Activated CD4-positive, alpha-beta T cell treated with anti-CD3 and anti-CD28 coated beads, Interleukin-2, amount 50 U/mL, for 48 hours (primary cell): ENCODE measurements at places on chromosomes 2 and 18.

DNA sequence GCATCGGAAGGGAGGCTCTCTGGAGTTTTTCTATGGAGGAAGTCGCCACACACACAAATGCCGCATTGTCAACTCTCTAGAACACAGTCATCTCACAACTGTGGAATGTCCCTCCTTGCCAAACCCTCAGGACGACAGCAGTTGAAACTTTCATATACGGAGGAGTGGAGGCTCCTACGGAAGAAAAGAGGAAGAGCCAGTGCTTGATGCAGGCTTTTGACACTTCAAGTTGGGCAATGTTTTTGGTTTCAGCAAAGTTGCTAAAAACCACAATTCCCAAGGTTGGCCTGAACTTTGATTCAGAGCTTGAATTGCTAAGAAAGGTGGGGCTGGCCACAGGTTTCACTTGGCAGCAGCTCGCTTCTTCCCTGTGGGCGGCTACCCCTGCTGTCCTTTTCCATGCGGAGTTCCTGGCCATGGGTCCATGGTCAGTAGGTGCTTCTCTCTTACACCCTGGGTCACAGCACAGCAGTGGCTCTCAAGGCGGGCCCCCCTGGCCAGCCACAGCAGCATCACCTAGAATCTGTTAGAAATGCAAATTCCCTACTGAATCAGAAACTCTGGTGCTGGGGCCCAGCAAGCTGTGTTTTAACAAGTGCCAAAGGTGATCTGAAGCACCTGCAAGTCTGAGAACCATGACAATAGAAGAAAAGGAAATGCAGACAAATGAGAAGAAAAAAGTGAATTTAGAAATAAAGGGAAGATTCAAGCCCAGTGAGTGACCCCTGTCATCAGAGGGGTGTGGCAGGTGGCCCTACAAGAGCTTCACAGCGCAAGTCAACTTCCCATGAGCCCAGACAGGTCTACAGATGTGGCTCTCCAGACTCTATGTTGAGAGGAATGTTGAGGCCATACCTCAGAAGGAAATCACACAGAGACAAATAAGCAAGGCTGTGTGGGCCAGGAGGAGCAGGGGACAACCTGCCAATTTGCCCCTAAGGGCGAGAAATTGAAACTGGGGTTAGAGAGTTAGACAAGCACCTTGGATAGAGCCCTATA, 856.4 kb downstream of the RNF144A start:
- DNase-seq, result peak; percentile 49

DNA sequence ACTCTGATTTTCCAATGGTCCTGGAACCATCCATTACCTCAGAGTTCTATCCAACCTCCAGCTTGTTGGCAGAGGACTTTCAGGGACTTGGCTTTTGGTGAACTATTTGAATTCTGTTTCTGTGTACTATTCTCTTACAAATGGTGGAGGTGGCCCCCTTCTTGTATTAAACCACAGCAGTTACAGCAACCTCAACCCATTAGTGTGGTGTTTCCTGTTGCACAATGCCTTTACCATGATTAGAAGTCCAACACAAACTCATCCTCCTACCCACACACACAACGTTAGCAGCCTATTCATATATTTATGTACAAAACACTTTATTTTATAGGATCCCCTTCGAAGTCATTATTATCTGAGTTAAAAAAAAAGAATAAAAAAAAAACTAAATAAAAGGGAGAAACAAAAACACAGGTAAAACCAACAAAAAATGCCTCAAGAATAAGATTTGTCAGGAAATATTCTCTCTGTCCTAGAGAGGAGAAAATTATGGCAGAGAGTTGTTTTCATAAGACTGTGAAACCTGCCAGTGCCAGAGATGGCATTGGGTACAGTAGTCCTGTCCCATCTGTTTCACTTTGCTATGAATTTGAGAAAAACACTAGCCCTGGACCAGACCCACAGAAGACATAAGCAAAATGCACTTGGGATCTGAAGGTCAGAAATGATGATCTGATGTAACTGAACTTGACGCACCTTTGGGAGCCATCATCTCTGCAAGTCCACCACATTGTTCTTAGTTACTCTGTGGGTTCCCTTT, 1896.0 kb upstream of the PIK3C3 start:
- no peak for DNase-seq

- no peak for DNase-seq
Observed at GRCh38 chr2:224134003-224134734, 95.1 kb upstream of the SERPINE2 start.

DNA sequence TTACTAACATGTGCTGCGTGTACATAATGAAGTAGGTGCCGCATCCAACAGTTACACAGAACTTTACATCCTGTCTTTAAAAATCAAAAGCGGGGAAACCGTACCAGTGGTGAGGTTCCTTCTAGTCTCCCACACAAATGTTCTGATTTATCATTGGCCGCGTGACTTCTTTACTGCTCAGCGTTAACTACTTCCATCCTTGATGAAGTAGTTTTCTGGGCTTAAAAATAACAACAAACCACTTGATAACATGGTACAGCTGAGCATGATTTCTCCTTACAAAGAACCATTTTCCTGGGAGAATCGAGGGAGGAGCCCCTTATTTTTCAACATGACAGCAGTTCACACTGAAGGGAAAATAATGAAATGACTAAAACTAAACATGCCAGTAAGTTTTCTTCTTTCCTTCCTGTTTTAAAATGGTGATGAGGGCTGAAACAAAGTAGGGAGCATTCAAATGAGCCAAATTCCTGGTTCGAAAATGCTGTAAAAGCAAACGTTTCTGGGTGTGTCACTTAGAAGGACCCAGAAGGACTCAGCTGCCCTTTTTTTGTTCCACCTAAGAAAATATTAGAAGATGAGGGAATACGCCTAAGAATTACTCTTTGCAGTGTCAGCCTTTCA, 9.9 kb downstream of the EMILIN2 start:
- DNase-seq, result no peak

DNA sequence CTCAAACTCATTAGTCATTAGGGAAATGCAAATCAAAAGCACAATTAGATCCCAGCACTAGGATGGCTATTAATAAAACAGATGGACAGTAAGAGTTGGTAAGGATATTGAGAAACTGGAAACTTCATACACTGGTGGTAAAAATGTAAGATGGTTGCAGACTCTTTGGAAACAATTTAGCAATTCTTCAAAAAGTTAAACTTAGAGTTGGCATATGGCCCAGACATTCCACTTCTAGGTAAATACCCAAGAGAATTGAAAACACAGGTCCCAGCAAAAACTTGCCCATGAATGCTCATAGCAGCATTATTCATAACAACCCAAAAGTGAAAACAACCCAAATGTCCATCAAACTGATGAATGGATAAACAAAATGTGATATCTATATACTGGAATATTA, 84.9 kb upstream of the ZFP36L2 start:
- DNase-seq, result no peak

DNA sequence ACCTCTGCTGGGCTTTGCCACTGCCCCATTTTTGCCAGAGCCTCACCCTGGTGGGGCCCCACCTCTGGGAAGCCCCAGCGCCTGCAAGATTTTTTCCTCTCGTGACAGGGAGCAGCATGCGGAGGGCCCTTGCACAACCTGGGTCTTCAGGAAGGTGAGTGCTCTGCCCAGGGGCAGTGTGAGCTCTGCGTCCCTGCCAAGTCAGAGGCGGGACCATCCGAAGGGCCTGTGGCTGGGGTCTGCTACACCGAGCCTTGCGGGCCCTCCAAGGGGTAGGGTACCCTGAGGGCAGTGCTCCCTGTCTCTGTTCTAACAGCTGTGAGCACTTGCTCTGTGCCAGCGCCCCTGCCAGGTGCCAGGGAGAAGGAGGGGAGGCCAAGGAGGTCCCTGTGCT, 5.8 kb upstream of the ODC1 start:
- no peak for DNase-seq

DNA sequence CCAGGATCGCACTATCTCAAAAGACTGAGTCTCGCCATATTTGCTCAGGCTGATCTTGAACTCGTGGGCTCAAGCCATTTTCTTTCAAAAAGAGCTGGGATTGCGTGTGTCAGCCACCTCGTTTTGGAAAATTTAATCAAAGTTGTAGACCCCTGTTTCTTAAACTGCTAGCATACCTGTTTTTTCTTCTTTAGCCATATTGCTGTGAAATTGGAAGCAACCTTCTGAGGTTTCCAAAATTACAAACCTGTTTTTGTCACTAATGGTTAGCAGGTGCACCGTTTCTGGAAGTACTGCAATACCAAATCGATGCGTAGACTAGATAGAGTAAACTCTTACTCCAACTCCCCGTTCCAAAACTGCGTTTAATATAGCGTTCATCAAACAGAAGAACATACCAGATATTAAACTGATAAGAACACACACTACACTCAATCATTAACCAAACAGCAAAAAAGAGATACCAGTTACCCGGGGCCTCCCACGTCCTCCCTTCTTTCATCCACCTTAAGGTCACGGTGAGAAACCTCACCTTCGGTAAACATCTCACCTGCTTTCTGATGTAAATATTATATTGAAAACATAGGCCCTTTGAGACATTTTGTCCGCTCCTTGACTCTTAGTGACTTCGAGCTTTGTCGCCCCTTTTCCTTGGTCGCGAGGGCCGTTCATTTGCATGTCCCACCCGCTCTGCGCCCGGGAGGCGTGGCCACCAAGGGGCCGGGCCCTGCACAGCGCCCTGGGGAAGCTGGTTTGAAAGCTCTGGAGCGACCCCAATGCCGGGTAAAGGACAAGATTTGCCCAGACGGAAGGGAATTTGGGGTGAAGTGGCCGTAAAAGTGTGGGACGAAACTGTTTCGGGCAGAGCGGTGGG, at the start of gene RNU2-63P:
Gene RNU2-63P, minus strand, starts transcription at position 462 of the 874 bp plus-strand sequence.
- peak; percentile 81 for DNase-seq

- no peak for DNase-seq
Observed at GRCh38 chr2:85719609-85720240, 25.6 kb downstream of the GNLY start.

DNA sequence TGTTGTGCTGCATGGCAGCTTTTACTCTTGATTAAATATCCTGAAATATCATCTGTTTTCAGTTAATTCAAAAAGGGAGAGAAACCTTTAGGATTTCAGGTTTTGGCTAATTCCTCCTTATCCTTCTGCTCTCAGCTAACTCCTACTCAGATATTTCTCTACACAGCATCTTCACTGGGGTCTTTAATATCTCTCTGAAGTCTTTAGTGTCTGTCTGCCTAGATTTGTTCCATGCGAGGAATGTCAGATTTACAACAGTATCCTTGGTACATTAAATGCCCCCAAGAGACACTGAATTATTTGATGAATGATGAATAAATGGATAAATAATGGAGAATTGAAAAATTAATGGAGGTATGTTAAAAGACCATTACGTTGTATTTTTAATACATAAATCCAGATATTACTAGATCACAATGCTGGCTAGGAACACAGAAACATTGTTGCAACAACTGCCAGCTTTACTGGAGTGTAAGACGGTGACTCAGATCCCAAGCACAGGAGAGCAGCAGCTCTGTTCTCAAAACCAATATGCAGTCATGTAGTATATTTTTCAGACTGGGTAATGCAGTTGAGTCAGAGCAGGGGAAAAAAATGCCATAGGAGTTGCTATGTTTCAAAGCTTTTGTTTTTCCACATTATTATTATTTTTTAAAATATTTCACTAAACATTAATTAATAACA, 388.0 kb upstream of the SYT4 start:
- no peak for DNase-seq

DNA sequence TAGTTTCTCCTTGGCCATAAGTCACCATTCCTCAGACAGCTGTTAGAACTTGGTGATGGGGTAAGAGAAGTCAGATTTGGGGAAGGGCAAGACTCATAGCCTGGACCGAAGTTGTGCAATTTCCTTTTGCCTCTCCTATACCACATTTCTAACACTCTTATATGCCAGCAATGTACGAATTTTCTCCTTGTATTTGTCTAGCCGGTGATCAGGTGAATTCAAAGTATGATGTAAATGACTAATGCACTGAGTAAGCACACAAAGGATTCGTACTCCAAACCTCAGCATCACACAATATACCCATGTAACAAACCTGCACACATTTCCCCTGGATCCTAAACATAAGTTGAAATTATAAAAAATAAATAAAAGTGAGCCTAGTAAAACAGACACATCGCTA, 1143.5 kb upstream of the CELF4 start:
- no peak for DNase-seq
